ENCODE measurements at places on chromosomes 2 and 18.

DNA sequence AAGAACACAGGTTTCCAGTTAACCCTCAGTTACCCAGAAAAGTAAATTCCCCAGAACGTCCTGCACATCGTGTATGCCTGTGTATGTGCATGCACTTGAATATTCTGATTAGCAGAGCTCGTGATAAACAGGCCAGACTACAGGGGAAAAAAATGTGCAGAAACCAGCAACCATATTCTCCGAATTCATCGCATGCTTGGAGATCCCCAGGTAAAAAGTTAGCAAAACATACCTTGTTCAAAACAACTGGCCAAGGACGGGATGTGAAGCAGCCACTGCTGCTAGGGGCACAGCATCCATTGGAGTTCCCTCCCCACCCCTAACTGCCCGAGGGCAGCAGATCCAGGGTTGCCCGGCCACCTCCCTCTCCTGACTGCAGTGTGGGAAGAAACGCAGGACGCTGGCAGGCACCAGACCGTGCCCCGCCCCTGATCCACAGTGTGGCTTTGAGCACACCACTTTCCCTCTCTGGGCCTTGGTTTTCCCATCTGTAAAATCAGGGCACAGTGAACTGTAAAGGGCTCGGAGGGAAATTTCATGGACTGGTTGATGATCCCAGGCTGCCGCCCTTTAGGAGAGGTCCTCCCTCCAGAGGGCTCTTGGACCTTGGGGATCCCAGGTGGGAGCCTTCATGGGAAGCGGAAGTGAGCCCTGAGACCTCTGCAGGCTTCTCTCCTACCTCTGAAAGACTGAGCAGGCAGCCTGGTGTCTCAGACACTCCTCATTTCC lies 11.9 kb upstream of the ARID5A start:
- no peak for DNase-seq

DNA sequence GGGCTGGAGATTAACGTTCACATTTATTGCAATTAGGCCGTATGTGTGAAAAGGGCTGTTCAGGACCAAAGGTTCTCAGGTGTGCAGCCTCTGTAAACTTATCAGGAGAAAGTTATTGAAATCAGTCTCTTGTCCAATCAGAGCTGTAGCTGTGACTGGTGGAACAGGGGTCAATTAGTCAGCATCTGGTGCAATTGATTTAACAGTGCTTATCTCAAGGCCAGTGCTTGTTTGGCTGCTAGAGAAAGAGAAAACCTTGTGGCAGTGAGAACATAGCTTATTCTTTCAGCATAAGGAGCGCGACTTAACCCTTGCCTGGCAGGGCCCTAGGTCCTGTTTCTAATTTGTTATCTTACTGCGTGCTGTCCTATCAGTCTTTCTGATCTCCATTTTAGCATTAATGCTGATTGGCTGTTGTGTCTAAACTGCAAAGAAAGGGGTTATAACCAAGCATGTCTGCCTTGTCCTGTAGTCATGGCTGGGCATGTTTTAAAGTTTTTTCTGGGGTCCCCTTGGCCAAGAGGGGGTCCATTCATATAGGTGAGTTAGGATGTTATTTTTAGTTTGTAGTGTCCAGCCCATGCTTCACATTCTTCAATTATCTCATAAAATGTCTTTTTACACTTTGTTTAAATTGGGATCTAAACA lies 66.4 kb downstream of the CYB5A start:
- DNase-seq: no peak

GRCh38 chr2:74053959-74054715 lies 69.4 kb downstream of the TET3 start:
- no peak for DNase-seq

- no peak for DNase-seq
These were observed 226.1 kb downstream of the VAPA start for GRCh38 chr18:10139783-10140410.

GRCh38 chr2:228181098-228182019 lies at the start of gene SPHKAP:
SPHKAP (minus strand) TSS chr2:228181687; CDS start chr2:228181598, 89 bp downstream.
- DNase-seq: no peak

DNA sequence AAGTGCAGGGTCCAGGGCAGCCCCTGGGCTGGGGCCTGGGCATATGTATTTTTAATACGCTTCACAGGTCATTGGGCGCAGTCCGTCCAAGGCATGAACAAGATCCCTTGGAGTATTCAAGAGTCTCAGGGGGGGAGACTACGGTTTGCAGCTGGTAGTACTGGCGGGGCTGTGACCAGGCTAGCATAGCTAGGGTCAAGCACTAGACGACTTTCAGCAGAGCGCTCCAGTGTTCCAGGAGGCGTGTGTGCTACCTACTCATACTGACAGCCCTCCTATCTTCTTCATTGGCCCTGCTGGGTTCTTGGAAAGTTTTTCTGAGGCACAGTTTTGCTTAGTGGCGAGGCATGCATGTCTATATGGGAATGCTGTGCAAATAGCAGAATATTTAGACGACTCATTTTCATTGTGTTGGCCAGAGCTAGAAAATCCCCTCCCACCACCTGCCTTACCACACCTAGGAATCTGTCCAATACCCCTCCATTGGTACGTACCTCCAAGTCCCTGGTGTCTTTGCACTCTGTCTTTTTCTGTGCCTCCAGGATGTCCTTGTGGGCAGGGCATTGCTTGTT lies 68.2 kb downstream of the GLI2 start:
- DNase-seq: no peak

DNA sequence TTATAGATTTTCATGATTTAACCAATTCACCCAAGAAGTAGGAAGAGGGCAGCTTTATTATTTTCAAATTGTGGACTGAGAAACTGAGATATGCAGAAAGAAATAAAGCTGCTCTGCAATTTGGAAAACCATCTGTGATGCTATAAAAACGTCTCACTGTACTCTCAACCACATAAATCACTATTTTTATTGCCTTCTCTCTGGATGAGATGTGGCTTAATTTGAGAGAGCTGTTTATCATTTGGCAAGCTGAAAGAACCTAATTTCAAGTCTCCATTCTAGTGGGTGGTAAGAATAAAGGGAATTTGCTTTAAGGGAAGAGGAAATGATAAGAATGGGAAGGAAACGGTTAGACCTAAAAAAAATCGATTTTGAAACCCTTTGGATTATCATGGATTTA lies 49.9 kb upstream of the CYP1B1 start:
- no peak for DNase-seq

- DNase-seq: no peak
These were observed 53.6 kb upstream of the LPIN2 start for GRCh38 chr18:3066341-3067110.

DNA sequence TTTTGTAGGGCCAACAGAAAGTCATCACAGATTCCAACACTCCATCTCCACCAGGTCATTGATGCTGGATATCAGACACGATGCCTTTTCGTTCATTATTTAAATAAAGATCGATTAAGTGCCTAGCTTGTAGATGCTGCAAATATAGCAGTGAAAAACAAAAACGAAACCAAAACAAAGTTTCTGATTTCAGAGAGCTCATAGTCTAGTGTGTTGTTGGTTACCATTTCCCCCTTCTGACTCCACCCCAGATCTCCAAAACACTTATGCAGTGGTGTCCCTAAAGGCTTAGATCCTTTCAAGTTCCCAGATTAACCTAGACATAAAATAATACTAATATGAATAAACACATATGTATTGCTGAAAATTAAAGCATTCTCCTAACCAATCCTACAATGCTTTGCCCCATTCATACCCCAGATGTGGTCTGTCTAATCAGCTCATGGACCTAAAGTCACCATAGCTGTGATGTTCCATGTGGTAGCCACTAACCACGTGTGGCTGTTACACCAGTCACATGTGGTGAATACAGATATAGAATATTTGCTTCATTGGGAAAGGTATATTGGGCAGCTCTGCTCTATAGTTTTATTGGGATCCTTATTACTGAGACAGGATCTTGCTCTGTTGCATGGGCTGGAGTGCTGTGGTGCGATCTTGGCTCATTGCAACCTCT lies 787.2 kb downstream of the TDRD15 start:
- no peak for DNase-seq

DNA sequence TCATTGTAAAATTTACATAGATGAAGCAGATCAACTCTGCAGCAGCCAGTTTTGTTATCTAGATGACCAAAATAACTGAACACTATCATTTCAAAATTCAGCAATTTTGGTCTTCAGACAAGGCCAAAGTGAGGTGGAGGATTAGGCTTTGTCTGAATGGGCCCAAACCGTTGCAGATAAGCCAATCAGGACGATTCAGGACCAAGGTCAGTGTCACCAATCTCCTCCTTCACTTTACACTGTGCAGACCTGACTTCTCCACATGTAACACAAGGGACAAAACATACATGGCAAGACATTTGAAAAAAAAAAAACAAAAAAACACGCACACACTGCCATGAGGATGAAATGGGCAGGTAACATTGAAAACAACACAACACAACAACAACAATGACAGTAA lies 211.2 kb downstream of the NAPG start:
- DNase-seq: no peak

DNA sequence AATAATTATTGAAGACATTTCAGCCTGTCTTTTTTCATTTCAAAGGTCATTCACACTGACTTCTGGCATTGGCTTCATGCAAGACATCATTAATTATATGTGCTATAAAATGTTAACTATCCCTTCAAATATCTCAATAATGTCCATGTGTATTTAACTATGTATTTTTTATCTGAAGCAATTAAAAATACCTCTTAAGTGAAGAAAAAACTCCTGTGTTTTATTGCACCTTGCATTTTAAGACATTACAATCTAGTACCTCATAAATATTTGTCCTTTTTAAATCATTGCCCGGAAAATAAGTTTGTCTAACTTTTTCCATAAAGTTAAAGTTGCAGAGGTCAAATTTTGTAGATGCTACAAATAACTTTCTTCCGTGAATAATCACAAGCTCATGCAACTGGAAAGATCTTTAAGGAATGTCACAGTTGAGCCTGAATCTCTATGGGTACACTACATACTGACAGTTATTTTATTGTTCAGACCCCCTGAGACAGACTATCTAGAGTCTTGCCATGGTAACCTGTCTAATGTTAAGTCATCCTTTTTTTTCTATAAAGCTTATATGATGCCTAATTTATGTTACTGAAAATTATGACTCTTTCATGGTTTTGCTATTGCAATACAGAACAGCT lies 38.4 kb upstream of the COBLL1 start:
- DNase-seq: no peak

- DNase-seq: no peak
These were observed 61.4 kb downstream of the SMAD7 start for GRCh38 chr18:48889115-48889941.

GRCh38 chr2:58289029-58289428 lies 47.9 kb upstream of the FANCL start:
- DNase-seq: no peak

DNA sequence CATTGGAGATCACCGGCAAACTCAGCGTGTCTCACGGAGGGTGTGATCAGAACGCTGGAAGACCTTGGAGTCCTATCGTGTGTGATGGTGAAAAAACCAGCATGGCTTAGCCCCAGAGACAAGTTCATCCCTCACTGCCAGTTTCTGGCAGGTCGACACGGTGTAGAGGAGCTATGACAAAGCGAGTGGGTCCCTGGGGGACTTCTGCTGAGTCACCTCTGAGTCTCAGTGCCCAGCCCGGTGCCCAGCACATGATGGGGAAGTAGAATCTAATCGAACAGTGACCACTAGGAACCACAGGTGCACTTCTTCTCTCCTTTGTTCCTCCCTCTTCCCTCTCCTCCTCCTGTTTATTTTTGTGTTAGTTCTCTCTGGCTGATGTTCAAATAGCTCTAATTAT lies 45.9 kb upstream of the KCNF1 start:
- DNase-seq: no peak

GRCh38 chr2:241563981-241564595 lies 5.5 kb downstream of the BOK start:
- no peak for DNase-seq

- DNase-seq: no peak
These were observed 1674.1 kb upstream of the TMEFF2 start for GRCh38 chr2:193868833-193869232.

DNA sequence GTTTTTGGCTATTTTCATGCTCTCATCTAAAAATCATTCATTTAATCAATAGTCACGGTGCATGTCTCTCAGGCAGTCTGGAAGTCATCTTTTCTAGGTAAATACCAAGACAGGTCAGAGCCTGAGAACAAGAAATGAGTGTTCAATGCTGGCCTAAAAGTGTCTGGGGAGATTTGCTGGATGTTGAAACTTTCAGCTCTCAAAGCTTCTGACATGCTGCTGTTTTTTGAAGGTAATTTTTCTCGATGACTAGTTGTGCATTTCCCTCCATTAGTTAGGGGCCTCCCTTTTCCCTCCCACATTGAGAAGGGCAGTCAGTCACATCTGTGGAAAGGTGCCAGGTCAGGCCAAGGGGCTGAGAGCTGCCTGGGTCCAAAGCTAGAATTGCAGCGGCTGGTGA lies 115.6 kb downstream of the LPIN1 start:
- no peak for DNase-seq

GRCh38 chr2:134468776-134469175 lies 214.9 kb downstream of the MGAT5 start:
- no peak for DNase-seq

- no peak for DNase-seq
These were observed 35.4 kb downstream of the KCNK3 start for GRCh38 chr2:26727641-26728561.

GRCh38 chr18:41372046-41372665 lies 582.9 kb upstream of the PIK3C3 start:
- DNase-seq: no peak

GRCh38 chr2:173033084-173033483 lies 42.6 kb upstream of the MAP3K20 start:
- DNase-seq: no peak

DNA sequence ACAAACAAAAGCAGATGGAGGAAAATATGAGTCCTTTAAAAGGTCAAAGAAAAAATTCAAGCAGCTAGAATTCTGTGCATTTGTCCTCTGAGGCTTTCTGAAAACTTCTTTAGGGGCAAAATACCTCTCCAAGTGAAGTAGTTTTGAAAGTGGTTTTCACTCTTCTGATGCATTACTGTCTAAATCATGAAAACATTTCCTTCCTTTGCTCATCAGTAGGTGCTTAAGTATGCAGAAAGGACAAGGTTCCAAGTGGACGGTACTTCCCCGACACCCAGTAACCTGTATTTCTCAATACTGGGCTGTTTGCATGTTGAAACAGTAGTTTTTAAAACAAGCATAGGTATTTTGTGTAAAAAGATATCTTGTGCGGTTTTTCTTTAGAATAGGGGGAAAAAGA lies 189.1 kb upstream of the ERBB4 start:
- no peak for DNase-seq

GRCh38 chr2:55000341-55000740 lies 49.9 kb downstream of the RTN4 start:
- DNase-seq: no peak

GRCh38 chr2:219475278-219475677 lies 23.4 kb upstream of the GMPPA start:
- DNase-seq: no peak

GRCh38 chr2:240635121-240635997 lies 10.1 kb downstream of the GPR35 start:
- DNase-seq: no peak
